ENCODE measurements at places on chromosomes 12 and 14.

- DNase-seq: no peak
These were observed 26.9 kb downstream of the ZFC3H1 start for GRCh38 chr12:71636704-71637115.

DNA sequence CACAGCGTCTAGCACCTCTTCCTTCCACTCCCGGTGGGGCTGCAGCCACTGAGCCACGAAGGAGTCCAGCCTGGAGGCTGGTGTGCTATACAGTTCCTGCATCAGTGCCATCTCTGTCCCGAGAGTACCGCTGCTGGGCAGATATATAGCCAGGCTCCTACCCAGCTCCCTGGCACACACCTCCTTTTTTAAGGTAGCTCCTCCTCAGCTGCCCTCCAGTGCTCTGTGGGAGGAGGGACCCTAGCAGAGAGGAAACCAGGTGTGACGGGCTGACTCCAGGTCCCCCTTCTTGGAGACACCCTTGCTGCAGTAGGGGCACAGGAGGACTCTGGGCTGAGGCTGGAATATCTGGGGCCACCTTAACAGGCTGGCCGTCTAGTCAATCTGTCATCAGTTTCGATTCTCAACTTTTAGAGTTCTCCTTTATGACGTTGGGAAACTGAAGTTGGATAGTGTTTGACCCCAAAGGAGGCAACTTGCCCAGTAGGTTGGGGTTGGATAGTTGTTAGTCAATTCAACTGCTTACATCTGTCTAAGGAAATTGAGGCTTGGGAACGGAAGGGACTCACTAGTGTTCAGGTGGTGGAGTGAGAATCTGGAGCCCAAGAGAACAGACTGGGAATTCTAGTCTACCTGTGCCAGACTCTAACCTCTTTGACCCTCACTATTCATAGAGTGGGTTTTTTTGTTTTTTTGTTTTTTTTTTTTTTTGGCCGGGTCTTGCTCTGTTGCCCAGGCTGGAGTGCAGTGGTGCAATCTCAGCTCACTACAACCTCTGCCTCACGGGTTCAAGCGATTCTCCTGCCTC is at the start of gene OASL:
Gene OASL (minus strand): TSS at position 386 of the 808 bp plus-strand sequence. CDS start 275 bp downstream, at position 111.
- peak; percentile 57 for DNase-seq

DNA sequence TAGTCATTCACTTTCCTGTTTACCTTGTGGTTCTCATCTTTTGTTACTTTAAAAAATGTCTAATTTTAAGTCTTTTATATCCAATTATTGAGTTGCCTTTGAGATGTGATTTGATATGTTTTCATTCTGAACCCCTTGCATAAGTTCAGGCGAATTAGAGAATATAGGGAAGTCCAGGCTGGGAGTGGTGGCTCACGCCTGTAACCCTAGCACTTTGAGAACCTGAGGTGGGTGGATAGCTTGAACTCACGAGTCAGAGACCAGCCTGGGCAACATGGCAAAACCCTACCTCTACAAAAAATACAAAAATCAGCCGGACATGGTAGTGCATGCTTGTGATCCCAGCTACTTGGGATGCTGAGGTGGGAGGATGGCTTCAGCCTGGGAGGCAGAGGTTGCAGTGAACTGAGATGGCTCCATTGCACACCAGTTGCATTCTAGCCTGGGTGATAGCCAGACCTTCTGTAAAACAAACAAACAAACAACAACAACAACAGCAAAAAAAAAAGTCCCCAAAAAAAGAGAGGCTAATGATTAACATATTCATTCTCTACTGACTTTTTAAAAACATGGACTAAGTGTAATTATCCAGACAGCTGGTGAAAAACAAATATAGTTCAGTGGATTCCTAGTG is 451.1 kb upstream of the RGS6 start:
- DNase-seq: no peak

DNA sequence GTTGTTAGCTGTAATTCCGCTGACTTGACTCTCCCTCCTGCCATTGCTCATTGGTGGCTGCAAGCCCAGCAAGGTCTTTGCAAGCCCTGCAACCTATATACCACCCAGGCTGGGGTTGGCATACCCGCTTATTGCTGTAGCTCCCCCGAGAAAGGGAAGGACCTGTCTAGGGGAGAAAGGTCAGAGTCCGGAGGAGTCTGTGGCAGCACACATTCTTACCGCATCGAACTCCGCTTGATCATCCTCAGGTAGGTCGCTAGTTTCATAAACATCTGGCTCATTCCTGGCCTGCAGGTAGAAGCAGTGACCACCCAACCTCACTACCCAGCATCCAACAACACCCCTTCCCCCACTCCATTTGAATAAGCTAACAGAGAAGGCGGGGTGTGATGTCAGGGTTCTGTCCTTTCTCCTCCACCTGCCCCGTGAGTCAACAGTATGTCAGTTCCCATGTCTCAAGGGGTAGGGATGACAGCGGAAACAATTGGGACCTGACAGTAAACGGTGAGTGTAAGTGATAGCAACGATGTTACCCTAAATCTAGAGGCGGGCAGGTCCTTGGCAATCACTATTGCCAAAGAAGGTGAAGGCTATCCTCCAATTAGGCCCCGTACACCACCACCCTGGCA is 1.1 kb downstream of the DCTN2 start:
- DNase-seq: no peak

Data from activated naive CD4-positive, alpha-beta T cell treated with Interleukin-2 at 50 U/mL for 16 hours (primary cell).